ENCODE measurements at places on chromosomes 3 and 15.

GRCh38 chr3:51711352-51712037, 4.6 kb downstream of the GRM2 start:
- DNase-seq, result no peak

GRCh38 chr15:66614456-66614855, 48.7 kb upstream of the LCTL start:
- DNase-seq, result peak; percentile 31

DNA sequence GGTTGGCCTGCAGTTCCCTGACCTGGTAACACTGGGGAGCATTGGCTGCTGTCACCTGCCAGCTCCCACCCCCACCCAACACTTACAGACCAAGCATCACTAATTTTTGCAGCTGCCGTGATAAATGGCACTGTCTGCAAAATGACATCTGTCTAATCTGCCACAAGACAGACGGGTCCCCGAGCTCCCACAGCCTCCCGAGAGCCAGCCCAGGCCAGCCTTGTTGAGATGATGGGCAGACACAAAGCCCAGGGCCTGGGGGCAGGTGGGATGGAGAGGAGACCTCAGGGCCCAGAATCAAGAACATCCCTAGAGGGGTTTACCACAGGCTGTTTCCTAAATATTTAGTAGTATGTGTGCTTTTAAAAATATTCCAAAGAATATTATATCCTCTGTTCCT, 203.4 kb downstream of the TBC1D2B start:
- DNase-seq, result no peak

- peak; percentile 63 for DNase-seq
Measured at GRCh38 chr15:50182219-50183013, 420 bp downstream of the SLC27A2 start.

GRCh38 chr15:61331019-61331418, 101.9 kb upstream of the RORA start:
- DNase-seq, result no peak

GRCh38 chr3:142270407-142270806, 45.0 kb upstream of the GK5 start:
- DNase-seq, result no peak

DNA sequence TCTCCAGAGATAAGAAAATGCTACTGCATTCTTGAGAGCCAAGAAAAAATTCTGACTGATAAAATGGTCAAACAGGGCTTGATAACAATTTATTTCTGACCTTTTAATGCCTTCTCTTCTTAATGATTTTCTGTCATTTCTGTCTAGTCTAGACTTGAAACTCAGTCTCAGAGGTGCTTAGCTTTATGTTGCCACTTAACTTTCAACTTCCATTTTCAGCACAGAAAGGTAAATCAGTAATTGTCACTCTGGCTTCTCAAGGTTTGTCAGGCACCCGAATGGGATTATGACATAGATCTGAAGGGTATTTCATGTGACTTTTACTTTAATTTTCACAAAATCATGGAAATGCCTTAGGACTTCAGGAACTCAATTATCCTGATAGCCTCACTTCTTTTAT, 155.4 kb upstream of the GBE1 start:
- no peak for DNase-seq

- DNase-seq, result peak; percentile 75
Measured at GRCh38 chr15:98442379-98442833, 205.9 kb upstream of the IGF1R start.

- no peak for DNase-seq
Measured at GRCh38 chr3:184731786-184732537, 20.1 kb upstream of the MAGEF1 start.

- DNase-seq, result no peak
Measured at GRCh38 chr15:90479656-90480055, 50.1 kb upstream of the CRTC3 start.

- DNase-seq, result no peak
Measured at GRCh38 chr3:53089511-53089910, 40.7 kb downstream of the RFT1 start.

- DNase-seq, result peak; percentile 17
Measured at GRCh38 chr3:61848885-61849284, 287.5 kb downstream of the PTPRG start.

DNA sequence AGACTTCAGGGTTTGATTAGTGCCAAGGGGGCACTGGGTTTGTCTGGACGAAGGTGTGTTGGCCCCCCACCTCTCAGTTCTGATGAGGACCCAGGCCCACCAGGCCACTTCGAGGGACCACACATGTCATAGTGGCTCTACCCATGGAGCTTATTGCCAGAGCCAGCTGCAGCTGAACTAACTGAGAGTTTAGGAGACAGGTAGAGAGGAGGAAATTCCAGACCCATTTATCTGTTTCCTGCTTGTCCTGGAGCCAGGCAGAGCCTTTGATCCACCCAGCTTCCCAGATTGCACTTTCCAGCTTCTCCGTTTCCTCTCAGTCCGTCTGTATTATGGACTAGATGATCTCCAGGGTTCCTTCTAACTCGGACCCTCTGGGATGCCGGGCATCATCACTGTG, 20.9 kb downstream of the SLC24A1 start:
- no peak for DNase-seq

GRCh38 chr3:108862865-108863798, 40.5 kb downstream of the TRAT1 start:
- no peak for DNase-seq

- no peak for DNase-seq
Measured at GRCh38 chr3:56096999-56097398, 371.3 kb downstream of the ERC2 start.

- no peak for DNase-seq
Measured at GRCh38 chr3:11382146-11382745, 110.0 kb downstream of the ATG7 start.

GRCh38 chr3:156760333-156760732, 65.8 kb upstream of the LEKR1 start:
- peak; percentile 69 for DNase-seq

GRCh38 chr3:28388978-28389377, 40.4 kb upstream of the AZI2 start:
- no peak for DNase-seq

GRCh38 chr15:48966595-48967301, 3.0 kb upstream of the SHC4 start:
- peak; percentile 57 for DNase-seq

DNA sequence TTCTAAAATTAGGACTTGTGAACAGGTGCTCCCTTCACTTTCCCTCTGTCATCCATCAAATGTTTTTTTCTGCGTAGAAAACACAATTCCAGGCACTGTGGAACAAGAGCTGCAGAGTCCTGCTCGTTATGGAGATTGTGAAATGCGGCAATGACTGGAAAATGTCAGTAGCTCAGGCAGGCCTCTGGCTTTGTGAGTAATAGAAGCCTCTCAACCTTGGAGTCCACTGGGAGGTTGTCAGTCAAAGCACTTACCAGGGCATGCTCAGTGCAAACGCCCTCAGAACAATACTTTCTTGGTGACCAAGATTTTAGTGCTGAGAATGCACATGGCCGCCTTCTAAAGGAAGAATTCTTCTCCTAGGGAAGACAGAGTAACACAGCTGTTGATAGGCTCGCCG, 26.7 kb upstream of the MED12L start:
- no peak for DNase-seq

GRCh38 chr15:74007820-74008371, 13.4 kb downstream of the PML start:
- DNase-seq, result peak; percentile 62

Measured in KBM-7 (cell line).